ENCODE measurements at places on chromosomes 12 and 14. TPM values are rescaled to one million over a fixed set of nuclear protein-coding genes. Genes with fewer than 3 reads are reported as not detected.

The PRH2 gene
- total RNA-seq: not detected

The RHNO1 gene
- 14.9 TPM for total RNA-seq

The FBXO21 gene
- 42.9 TPM for total RNA-seq

The NOS1 gene
- total RNA-seq: 17.6 TPM

All from sciatic nerve (tissue), 2 donors.